ENCODE measurements at places on chromosomes 6 and 20. TPM values are rescaled to one million over a fixed set of nuclear protein-coding genes. Genes with fewer than 3 reads are reported as not detected.

DNA sequence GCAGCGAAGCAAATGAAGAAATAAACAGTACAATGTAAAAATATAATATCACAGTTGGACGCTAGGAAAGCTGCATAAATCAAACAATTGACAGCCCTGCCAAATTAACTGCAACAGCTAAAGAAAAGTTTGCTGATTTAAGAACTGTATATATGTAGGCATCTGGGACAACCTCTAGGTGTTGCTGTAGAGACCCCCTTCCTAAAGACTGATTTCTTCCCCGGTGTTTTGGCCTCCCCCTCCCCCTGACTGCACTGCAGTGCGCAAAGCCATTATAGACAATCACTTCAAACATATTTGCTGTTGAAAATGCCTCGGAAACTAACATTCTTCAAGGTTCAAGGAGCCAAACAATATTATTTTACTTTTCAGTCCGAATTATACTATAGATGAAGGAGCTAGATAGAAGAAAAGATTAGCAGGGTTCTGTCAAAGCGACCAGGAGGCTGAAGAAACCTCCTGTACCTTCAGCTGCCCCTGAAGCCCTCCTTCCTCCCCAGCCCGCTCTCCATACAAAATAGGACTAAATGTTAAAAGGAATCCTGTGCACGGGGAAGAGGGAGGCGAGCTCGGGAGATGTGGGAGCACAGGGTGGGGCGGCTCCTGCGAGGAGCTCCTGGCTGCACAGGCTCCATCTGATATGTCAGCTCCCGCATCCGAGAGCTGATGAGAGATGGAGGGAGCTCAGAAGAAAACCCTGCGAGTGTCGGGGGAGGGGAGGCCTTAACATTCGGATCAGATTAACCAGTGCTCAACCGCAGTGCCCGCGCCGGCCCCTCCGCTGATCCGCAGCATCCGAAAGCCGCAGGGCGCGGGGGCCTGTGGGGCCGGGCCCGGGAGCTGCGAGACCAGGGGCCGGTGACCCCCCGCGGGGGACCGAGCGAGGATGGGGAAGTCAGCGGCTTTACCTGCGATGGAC lies 822 bp downstream of the ELOVL4 start:
- peak; percentile 6 for DNase-seq

GRCh38 chr6:130107710-130108109 lies 89.3 kb downstream of the L3MBTL3 start:
- DNase-seq = no peak

ANGPT4 gene
- total RNA-seq = not detected

DNA sequence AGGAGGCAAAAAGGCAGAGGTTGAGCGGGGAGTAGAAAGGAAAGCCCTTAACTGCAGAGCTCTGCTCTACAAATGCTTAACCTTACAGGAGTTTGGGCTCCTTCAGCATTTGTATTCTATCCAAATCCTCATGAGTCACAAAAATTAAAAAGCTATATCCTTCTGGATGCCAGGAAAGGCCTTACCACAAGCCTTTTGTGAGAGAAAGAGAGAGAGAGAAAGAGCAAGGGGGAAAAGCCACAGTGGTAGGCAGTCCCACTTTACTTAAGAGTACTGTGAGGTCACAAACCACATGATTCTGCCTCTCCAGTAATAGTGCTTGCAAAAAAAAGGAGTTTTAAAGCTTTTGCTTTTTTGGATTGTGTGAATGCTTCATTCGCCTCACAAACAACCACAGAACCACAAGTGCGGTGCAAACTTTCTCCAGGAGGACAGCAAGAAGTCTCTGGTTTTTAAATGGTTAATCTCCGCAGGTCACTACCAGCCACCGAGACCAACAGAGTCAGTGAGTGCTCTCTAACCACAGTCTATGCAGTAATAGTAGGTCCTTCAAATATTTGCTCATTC lies at the start of gene RUNX2:
Gene RUNX2, plus strand, starts transcription at position 375 of the 567 bp plus-strand sequence. CDS start 397 bp downstream, outside the sequence.
- no peak for DNase-seq

All from frontal cortex (tissue), 4 donors.